Neural crest cell (in vitro differentiated cells): ENCODE measurements at places on chromosomes 1 and 21. TPM values are rescaled to one million over a fixed set of nuclear protein-coding genes. Genes with fewer than 3 reads are reported as not detected.

GRCh38 chr1:162671664-162672410, 39.6 kb downstream of the DDR2 start:
- H3K27me3 ChIP-seq, result no peaks in the 10 kb centered on the region
- H3K4me1 ChIP-seq, result no peaks in the 10 kb centered on the region
- no peak overlapping the region for H3K4me3 ChIP-seq
- no peaks in the 10 kb centered on the region for H3K36me3 ChIP-seq
- DNase-seq, result no peak
- H3K27ac ChIP-seq, result no peak overlapping the region

DNA sequence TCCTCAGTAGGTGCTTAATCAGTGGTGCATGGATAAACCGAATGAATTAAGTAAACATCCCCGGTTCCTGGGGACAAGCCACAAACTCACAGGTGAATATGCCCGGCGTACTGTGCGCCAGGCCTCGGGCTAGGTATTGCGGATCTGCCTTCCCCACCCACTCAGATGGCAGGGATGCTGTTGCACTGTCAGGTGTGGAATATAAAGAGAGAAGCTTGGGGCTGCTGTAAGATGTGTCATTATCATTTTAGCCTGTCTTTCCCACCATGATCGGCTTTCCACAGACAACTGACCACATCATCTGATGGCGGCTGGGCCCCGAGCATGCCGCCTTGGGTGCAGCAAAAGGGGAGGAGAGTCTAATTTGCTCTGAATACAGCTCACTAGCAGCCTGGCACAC, 45.4 kb upstream of the LRP8 start:
- H3K4me1 ChIP-seq, result peaks cover 5% of the 10 kb centered on the region
- H3K4me3 ChIP-seq, result no peak overlapping the region
- no peaks in the 10 kb centered on the region for H3K27me3 ChIP-seq
- no peak overlapping the region for H3K27ac ChIP-seq
- no peak for DNase-seq

GRCh38 chr21:45231705-45232104, 56.0 kb downstream of the POFUT2 start:
- no peak for DNase-seq
- no peaks in the 10 kb centered on the region for H3K36me3 ChIP-seq
- H3K27me3 ChIP-seq, result no peaks in the 10 kb centered on the region
- no peaks in the 10 kb centered on the region for H3K4me1 ChIP-seq
- no peak overlapping the region for H3K27ac ChIP-seq

DNA sequence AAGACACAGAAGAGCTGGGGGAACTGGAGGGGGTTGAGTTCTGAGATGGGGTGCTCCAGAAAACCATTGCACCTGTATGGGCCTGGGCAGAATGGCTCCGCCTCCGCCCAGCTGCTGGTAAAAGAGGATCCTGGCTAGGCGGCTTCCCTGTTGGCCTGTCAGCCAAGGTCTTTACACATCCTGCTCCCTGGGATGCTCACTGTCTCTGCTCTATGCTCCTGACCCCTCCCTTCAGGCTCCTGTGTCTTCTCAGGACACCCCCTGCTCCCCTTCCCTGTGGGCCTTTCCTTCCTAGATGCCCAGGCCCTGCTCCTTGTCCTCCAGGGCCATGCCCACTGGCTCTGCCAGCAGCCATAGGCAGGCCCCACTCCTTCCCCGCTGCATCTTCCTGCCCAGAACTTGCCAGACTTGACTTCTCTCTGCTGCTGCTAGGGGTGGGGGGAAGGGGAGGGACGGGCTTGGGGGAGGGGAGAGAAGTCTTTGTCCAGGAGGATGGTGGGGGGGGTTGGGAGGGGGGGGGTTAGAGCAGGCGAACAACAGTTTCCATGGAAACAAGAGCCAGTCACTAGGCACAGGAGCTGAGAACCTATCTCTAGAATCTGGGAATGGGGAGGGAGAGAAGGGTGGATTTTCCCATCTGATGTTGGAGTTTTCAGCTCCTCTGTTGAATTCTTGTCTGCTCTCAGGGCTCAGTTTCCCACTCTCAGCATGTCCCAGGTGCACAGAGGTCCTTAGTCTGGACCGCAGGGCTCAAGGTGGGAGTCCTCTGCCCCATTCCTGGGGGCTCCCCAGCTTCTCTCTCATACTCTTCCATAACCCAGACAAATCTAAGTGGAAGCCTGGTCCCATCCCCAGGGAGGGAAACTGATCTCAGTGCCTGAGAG, 10.6 kb downstream of the CELSR2 start:
- DNase-seq, result no peak
- peaks cover 4% of the 10 kb centered on the region for H3K27me3 ChIP-seq
- peak overlapping the region; percentile 98 for H3K27ac ChIP-seq
- H3K36me3 ChIP-seq, result peaks cover 7% of the 10 kb centered on the region
- peaks cover 55% of the 10 kb centered on the region for H3K4me1 ChIP-seq
- peak overlapping the region; percentile 87 for H3K4me3 ChIP-seq

- DNase-seq, result no peak
- H3K4me3 ChIP-seq, result no peak within 1 kb of the TSS
- no peak within 1 kb of the TSS for H3K27ac ChIP-seq
- no peaks in the 10 kb centered on the region for H3K36me3 ChIP-seq
Measured at GRCh38 chr1:157776971-157777391, at the start of gene FCRL2. Gene FCRL2 (minus strand): TSS chr1:157777132. CDS start chr1:157777073, 59 bp downstream.

DNA sequence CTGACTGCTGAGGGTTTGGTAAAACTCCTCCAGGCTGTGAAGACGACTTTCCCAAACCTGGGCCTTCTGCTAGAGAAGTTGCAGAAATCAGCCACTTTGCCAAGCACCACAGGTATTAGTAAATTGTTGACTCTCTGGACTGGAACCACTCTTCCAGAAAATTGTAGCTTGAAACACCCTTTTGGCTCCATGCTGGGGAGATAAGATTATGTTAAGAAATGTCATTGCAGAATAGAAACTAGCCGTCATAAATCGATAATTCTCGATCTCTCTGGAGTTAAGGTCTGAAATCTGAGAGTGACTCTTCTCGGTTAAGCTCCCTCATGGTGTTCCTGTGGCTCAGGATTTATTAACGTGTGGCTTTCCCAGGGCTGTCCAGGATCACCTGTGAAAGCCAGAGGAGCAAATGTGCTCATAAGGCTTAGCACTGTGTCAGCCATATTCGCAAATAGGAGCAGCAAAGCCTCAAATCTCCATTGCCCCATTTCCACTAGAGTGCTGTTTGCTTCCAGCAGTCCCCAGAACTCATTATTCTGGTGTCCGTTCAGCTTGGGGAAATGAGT, 54.6 kb downstream of the ZBTB40 start:
- no peak for DNase-seq
- no peaks in the 10 kb centered on the region for H3K27me3 ChIP-seq
- H3K4me3 ChIP-seq, result no peak overlapping the region
- H3K4me1 ChIP-seq, result peaks cover 20% of the 10 kb centered on the region
- H3K27ac ChIP-seq, result no peak overlapping the region

DNA sequence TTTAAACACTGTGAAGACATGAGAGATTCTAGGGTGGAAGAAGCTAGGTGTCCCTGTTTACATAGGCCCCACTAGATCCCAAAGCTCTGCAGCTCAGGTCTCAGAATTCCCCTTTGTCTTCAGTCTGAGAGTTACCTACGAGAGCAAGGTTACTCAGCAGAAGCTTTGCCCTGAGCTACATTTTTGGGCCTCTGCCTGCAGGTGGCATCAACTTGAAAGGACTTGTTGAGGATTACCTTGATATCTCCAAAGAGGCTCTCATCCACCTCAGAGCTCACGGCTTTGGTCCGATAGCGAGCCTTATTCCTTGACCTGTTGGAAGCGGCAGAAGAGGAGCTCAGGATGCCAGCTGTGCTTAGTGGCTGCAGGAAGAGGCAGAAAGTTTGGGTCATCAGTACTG, 7.0 kb downstream of the CFAP45 start:
- DNase-seq, result no peak
- peaks cover 39% of the 10 kb centered on the region for H3K27me3 ChIP-seq
- no peak overlapping the region for H3K4me3 ChIP-seq
- no peak overlapping the region for H3K27ac ChIP-seq
- H3K36me3 ChIP-seq, result no peaks in the 10 kb centered on the region

DNA sequence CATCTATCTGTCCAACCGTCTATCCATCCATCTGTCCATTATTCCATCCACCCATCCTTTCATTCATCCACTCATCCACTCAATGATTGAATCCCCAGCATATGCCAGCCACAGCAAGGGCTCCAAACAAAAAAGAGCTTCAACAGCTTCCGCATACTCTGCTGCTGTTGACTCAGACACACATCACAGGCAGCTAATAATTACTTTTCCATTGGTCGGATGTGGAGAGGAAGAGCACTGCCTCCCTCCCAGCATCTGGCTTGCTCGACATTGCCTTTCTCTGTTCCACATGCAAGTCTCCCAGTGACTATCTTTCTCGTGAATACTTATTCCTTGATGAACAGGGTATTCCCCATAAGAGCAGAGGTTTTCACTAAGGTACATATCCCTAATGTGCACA, 176.5 kb downstream of the HIVEP3 start:
- no peaks in the 10 kb centered on the region for H3K27me3 ChIP-seq
- no peak for DNase-seq
- H3K27ac ChIP-seq, result no peak overlapping the region
- H3K4me3 ChIP-seq, result no peak overlapping the region

GRCh38 chr1:228073857-228074545, 8.5 kb upstream of the ARF1 start:
- H3K4me3 ChIP-seq, result no peak overlapping the region
- no peaks in the 10 kb centered on the region for H3K4me1 ChIP-seq
- H3K27me3 ChIP-seq, result peaks cover 39% of the 10 kb centered on the region
- no peak overlapping the region for H3K27ac ChIP-seq

ELAVL4 gene
- total RNA-seq, result 0.77 and 1.7 TPM in 2 replicates

ELF3 gene
- 0.19 and 0.55 TPM in 2 replicates for total RNA-seq

APCS gene
- total RNA-seq, result not detected in 2 replicates
